Suppressor macrophage treated with lipopolysaccharide for 1 hour (primary cell): ENCODE measurements at places on chromosomes 6 and 20.

GRCh38 chr6:125814481-125814880, 23.7 kb downstream of the NCOA7 start:
- DNase-seq: peak; percentile 65

- DNase-seq: no peak
These were observed 88.0 kb upstream of the MANEA start for GRCh38 chr6:95489185-95489863.

DNA sequence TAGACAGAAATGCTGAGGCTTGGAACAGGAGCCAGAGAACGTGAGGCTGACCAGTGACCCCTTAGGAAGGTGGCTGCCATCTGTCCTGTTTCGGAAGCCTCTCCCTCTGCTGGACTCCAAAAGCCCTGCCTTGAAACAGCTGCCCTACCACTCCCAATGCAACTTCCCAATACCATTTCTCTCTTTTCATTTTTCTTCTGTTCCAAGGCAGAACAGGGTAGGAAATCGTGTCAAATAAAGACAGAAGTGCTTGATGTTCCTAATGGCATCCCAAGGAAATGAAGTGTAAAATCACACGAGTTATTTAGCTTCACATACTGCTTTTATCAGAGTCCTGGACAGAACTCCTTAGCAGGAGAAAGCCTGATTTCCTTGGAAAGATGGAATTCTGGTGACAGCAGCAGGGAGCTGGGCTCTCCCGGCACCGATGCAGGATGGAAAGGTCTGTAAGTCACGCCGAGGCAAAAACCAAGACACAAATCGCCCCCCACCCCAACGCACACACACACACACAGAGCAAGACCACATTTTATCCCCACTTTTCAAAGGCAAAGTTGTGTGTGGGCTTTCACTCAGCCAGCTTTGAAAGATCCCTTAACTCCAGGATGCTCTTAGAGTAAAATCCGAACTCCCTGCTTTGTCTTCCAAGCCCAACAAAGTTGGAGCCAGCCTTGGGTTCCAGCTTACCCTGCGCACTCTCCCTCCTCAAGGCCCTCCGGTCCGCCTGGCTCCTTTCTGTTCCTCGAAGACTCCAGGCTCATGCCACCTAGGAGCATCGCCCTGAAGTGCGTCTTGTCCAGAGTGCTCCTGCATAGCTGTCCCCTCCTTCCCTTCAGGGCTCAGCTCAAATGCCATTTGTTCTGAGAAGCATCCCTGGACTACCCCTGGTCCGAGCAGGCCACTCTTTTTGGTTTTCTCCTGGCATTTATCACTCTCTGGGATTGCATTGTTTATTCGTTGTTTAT, 11.6 kb upstream of the STX16 start:
- DNase-seq: no peak

- no peak for DNase-seq
These were observed 27.8 kb upstream of the SMOC2 start for GRCh38 chr6:168413018-168413720.

- DNase-seq: no peak
These were observed 169.3 kb downstream of the OGFRL1 start for GRCh38 chr6:71457929-71458328.

GRCh38 chr20:6644813-6645628, 122.5 kb upstream of the BMP2 start:
- no peak for DNase-seq

- no peak for DNase-seq
These were observed 925 bp downstream of the FHL5 start for GRCh38 chr6:96563853-96564252.
